ENCODE measurements at places on chromosomes 1 and 21.

GRCh38 chr1:22325531-22326371 is 125.9 kb upstream of the ZBTB40 start:
- peaks cover 16% of the 10 kb centered on the region for H3K27me3 ChIP-seq
- no peak for DNase-seq
- H3K36me3 ChIP-seq: no peaks in the 10 kb centered on the region
- no peak overlapping the region for H3K27ac ChIP-seq

- peaks cover 18% of the 10 kb centered on the region for H3K27me3 ChIP-seq
- peaks cover 2% of the 10 kb centered on the region for H3K4me1 ChIP-seq
These were observed 95.1 kb upstream of the SLC45A1 start for GRCh38 chr1:8222789-8223188.

DNA sequence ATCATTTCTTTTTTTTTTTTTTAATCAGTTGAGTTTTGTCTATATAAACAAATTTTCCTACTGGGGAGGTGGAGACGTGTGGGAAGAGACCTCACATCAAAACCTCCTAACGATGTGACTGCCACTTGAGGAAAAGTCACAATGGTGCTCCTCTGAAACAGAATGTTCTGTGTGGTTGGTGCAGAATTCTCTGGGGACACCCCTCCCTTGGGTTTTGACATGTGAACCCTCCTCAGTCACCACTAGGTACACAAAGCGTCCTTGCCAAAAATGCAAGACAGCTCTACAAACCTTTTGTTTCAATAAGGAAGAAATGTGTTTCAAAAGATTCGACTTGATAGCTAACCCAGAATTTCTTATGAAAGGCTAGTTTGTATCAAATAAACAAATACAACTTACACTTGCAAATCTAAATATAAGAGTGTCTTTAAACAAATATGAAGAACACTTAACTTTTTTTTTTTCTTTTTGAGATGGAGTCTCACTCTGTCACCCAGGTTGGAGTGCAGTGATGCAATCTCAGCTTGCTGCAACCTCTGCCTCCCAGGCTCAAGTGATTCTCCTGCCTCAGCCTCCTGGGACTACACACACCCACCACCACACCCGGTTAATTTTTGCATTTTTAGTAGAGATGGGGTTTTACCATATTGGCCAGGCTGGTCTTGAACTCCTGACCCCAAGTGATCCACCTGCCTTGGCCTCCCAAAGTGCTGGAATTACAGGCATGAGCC is 9.3 kb downstream of the SLC25A24 start:
- no peak overlapping the region for H3K27ac ChIP-seq
- peaks cover 21% of the 10 kb centered on the region for H3K36me3 ChIP-seq
- H3K27me3 ChIP-seq: no peaks in the 10 kb centered on the region
- no peaks in the 10 kb centered on the region for H3K4me1 ChIP-seq

GRCh38 chr1:173393659-173394000 is 83.5 kb upstream of the PRDX6 start:
- H3K36me3 ChIP-seq: peaks cover 10% of the 10 kb centered on the region
- no peak overlapping the region for H3K4me3 ChIP-seq
- no peak for DNase-seq
- H3K4me1 ChIP-seq: no peaks in the 10 kb centered on the region
- H3K27ac ChIP-seq: no peak overlapping the region

DNA sequence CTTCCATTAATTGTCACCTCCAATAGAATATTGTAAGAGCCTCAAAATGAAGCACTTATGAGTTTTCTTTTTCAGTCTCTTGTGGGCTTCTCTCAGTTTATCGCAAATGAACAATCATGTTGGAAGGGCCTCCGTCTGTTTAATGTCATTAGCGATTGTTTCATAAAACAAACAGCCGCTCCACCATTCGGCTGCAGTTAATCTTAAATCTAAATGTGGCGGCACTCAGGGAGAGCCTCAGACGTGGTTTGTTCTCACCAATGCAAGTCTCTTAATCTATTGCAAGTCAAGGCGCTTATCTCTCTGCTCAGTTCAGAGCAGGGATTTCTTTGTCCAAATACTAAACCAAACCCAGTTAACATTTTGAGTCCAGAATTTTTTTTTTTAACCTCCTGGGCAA is 34.9 kb upstream of the ESRRG start:
- DNase-seq: no peak
- no peak overlapping the region for H3K4me3 ChIP-seq
- H3K27ac ChIP-seq: no peak overlapping the region
- H3K36me3 ChIP-seq: no peaks in the 10 kb centered on the region

DNA sequence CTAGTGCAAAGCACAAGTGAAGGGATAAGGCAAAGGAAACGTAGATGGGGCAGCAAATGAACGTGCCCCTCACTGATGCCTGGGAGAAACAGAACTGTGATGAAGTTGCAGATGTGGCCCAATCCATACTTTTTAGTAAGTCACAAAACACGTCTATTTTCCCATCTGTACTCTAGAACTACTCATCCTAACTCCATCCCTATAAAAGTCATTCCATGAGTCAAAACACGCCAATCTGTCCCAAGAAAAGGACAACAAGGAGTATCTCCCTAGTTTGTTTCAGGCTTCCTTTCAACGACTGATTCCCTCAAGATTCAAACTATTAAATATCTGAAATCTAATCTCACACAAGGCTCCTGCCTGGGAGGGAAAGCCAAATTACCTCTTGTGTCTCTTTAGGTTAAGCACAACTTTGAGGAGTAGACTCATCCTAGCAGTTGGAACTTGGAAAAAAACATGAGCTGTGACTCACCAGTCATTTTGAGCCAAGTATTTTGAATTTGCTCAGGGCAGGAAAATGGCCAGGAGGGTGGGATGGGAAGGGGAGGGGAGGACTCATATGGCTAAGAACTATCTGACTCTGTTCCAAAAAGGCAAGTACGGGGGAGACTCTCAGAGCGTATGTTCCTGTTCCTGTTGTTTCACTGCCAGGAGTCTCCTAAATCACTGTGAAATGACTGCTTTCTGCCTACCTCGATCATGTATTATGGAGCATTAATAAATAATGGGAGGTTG is 214.5 kb upstream of the CAMK1G start:
- no peak overlapping the region for H3K27ac ChIP-seq
- no peaks in the 10 kb centered on the region for H3K4me1 ChIP-seq
- H3K36me3 ChIP-seq: no peaks in the 10 kb centered on the region
- DNase-seq: no peak
- peaks cover 5% of the 10 kb centered on the region for H3K27me3 ChIP-seq

DNA sequence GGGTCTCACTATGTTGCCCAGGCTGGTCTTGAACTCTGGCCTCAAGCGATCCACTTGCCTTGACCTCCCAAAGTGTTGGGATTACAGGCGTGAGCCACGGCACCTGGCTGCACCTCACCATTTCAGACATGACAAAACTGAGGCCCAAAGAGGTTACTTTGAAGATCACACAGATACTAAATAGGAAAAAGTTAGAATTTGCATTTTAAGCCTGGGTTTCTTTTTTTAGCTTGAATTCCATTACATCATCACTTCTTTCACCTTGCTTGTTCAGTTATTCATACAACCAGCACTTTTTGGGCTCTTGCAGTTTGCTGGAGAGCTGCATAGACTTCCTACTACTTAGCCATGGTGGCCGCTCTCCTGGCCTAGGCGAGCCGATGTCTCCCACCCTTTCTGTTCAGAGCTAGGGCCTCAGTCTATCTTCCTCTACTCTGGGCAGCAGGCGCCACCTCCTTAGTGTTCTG is 16.3 kb upstream of the CD2 start:
- no peak for DNase-seq
- peaks cover 4% of the 10 kb centered on the region for H3K36me3 ChIP-seq
- peak overlapping the region; percentile 98 for H3K27ac ChIP-seq
- peak overlapping the region; percentile 69 for H3K4me3 ChIP-seq
- H3K27me3 ChIP-seq: no peaks in the 10 kb centered on the region

DNA sequence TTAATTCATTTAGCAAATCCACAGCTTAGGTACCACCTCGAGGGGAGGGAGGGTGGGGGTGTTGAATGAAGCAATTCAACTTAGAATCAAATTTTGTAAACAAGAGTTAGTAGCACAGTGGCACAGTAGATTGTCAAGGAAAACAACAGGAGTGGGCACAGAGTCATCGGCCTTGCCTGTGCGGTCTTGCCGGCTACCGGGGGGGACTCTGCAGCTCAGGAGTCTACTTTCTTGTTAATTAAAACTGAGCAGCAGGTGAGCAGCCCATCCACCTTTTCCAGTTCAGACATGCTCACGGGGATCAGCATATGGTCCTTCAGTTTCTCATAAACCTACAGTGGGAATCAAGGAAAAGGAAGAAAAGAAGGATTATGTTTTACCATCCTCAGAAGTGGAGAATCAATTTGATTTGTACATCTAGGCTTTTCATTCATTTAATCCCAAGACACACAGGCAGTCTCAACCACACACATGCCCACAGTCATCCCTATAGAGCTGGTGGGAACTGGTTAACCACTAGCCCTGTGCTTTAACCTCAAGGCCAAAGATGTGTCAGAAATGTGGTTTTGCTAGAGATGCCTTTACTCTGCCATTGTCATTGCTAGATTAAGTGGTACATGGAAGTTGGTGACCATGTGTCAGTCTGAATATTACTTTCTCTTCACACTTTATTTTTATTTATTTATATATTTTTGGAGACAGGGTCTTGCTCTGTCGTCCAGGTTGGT is 45.0 kb upstream of the BCL10 start:
- H3K36me3 ChIP-seq: no peaks in the 10 kb centered on the region
- peak overlapping the region; percentile 79 for H3K27ac ChIP-seq
- no peak overlapping the region for H3K4me3 ChIP-seq
- peaks cover 22% of the 10 kb centered on the region for H3K27me3 ChIP-seq
